Omental fat pad (tissue), 4 donors: ENCODE measurements at places on chromosomes 3 and 15. TPM values are rescaled to one million over a fixed set of nuclear protein-coding genes. Genes with fewer than 3 reads are reported as not detected.

Gene RAF1
- total RNA-seq, result 120 TPM

Gene TLR9
- not detected for total RNA-seq

Gene SETMAR
- 30.3 TPM for total RNA-seq

Gene IVD
- total RNA-seq, result 45.0 TPM

Gene ATRIP
- 4.0 TPM for total RNA-seq

DNA sequence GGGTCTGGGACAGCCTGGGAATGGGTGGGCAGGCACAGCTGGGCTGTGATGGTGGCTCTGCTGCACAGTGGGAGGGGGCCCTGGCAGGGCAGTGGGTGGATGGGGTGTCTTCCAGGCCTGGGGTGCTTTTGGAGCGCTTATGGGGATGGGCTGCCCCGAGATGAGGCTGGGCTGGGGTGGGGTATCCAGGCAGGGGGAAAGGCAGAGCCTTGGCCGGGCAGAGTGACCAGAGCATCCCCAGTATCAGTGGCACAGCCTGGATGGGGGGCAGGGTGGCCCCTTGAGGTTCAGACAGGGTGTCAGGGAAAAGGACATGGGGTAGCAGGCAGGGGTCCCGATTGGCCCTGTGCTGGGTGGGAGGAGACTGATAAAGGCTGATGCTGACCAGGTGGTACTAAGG lies 26.6 kb downstream of the HDAC11 start:
- DNase-seq, result no peak

GRCh38 chr15:86743283-86743903 lies 663.7 kb downstream of the AGBL1 start:
- DNase-seq, result no peak

- DNase-seq, result no peak
Measured at GRCh38 chr3:52636673-52637072, 49.0 kb downstream of the PBRM1 start.

GRCh38 chr3:10319251-10319650 lies 1.7 kb downstream of the SEC13 start:
- peak; percentile 12 for DNase-seq

- DNase-seq, result no peak
Measured at GRCh38 chr3:33385423-33385822, 54.8 kb downstream of the UBP1 start.

DNA sequence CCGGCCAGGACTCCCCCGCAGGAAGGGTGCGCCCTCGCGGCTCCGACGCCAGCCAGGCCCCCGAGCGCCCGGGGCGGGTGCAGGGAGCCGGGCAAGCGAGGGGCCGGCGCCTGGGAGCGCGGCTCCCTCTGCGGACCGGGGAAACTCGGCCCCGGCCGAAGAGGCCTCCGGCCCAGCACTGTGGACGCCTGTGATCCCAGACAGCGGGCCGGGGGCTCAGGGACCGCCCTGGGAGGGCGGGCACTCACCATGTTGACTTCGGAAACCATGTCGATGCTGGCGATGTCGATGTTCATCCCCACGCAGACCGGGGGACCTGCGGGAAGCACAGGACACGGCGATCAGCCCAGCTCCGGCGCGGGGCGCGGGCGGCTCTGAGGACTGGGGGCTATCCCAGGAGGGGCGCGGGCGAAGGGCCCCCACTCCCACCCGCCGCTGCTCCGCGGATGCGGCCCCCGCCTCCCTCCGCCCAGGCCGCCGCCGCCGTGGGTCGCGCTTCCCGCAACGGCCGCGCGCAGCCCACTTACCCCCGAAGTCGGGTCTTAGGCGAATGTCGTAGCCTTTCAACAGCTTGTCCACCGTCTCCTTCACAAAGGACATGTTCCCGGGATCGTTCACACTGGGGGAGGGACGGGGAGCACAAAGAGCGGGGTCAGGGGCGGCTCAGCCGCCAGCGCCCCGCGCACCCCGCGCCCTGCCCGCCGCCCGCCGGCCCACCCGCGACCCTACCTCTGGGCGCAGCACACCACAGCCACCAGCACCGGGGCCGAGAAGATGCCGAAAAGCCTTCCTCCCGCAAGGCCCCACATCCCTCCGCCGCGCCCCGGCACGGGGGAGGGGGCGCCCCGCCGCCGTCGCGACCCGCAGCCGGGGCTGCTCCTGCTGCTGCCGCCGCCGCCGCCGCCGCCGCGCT lies at the start of gene GABRB3:
GABRB3 (minus strand) TSS at position 913 of the 913 bp plus-strand sequence.
- DNase-seq, result no peak
